ENCODE measurements at places on chromosomes 12 and 14.

DNA sequence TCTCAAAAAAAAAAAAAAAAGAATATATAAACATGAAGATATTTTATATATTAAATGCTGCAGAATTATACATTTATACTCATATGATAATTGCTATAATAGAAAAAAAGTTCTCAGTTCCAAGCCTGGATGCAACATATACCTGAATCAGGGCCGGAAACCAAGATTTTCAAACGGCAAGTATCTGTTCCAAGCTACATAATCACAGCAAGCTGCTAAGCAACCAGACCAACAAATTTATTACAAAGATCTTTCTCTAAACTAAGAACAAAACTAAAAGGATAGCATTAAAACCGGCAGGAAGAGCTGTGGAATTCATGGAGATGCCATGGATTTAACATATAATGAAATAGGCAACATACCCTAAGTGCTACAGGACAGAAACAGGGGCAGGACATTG is 7.1 kb downstream of the RACGAP1 start:
- no peak for DNase-seq

DNA sequence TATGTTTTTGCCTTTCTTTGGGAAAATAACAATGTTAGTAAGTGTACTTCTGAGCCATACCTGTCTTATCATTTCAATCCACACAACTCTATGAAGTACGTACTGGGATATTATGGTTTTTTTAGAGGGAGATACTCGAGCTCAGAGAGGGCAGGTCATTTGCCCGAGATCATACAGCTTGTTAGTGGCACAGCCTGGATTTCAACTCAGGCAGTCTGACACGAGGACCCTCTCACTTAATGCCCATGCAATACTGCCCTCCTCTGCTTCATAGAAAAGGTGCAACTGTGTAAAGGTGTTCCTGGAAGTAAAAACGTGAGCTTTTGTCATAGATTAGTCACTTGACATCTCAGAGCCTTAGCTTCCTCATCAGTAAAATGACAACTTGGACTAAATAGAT is 128.0 kb downstream of the NDUFA12 start:
- DNase-seq: no peak

DNA sequence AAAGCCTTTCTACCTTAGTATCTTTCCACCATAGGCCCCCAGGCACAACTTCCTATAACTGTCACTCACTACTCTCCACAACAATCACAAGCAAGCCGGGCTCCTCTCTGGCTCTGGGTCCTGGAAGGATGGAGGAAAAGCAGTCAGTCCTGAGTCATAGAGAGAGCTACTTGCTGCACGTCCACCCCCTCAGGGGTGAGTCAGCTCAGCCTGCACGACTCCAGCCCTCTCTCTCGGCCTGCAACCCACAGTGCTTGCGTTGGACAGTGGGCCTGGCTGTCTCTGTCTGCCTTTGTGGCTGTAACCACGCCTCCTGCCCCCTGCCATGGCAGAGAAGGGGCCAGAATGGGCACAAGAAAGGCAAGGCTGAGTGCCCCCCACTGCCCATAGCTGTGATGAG is 154.1 kb upstream of the FKBP4 start:
- no peak for DNase-seq

- no peak for DNase-seq
Measured at GRCh38 chr14:94128216-94128839, 1.1 kb downstream of the IFI27L2 start.

GRCh38 chr14:31106768-31107167 is 80.6 kb upstream of the STRN3 start:
- no peak for DNase-seq

- no peak for DNase-seq
Measured at GRCh38 chr12:108801736-108802100, 55.7 kb downstream of the SSH1 start.

GRCh38 chr12:69071091-69071370 is 138.1 kb upstream of the CPM start:
- DNase-seq: no peak

GRCh38 chr12:113418213-113418879 is 3.8 kb upstream of the SDSL start:
- DNase-seq: no peak

- no peak for DNase-seq
Measured at GRCh38 chr14:101108579-101109346, 205.2 kb upstream of the RTL1 start.

DNA sequence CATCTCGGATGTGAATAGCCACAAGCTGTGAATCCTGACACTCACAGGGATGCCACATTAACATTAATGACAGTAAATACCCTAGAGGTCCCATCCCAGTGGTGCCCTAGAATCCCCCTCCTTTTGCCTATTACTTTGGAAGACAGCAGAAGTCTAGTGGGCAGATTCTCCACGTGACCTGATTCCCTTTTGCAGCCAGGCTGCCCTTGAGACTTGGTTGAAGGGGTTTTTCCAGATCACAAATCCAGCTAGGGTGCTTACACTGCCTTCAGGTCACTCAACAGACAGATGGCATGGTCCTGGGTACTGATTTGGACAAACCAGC is 8.7 kb downstream of the HDAC7 start:
- DNase-seq: no peak

DNA sequence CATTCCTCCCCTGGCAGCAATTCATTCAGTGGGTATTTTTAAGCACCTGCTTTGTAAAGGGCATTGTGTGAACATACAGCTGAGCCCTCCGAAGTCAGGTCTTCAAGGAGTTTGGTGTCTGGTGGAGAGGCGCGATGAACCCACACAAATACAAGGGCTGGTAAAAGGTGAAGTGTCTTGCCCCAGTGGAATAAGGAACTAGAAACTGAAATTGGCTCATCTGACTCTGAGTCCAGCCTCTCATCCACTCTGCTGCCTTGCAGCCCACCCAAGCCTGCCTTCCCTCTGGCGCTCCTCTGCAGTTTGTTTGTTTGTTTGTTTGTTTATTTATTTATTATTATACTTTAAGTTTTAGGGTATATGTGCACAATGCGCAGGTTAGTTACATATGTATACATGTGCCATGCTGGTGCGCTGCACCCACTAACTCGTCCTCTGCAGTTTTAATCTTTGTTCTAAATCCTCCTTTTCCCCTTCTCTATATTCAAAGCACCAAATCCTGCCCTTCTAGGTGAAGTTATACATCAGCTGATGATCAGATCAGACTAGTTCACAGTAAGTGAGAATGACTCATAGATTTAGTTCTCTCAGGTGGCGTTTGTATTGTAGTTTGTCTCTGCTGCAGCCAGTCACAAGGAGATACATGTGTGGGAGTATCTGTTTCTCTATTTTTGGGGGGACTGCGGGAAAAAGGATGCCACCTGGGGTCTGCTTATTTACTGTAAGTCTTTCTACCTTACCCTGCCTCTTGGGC is 394.5 kb downstream of the APAF1 start:
- DNase-seq: no peak

DNA sequence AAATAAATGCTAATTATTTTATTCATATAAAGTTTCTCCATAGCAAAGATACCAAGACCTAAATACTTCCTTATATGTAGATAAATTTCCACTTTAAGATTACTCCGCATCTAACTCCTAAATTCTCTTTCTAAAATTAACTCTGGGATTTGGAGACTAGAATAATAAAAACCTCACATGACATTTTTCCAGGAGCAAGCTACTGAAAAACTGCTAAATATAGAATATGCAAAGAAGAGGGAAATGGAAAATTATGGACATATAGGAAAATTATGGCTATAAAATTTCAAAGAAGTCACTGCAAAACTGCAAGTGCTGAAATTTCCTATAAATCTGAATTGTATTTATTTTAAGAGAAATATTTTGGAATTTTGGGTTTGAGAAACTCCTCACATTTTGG is 186.2 kb downstream of the DUSP6 start:
- no peak for DNase-seq

- DNase-seq: no peak
Measured at GRCh38 chr14:68495101-68496039, 297.5 kb downstream of the ZFP36L1 start.

GRCh38 chr14:90560558-90560957 is 163.7 kb downstream of the CALM1 start:
- no peak for DNase-seq

GRCh38 chr12:4813741-4814140 is 93.5 kb downstream of the GALNT8 start:
- DNase-seq: no peak

Measured in CD4-positive, alpha-beta T cell treated with Interleukin-12 subunit alpha and Interleukin-12 subunit beta, for 1 hour (primary cell).